Kidney (tissue), 22 donors: ENCODE measurements at places on chromosomes 1 and 21. TPM values are rescaled to one million over a fixed set of nuclear protein-coding genes. Genes with fewer than 3 reads are reported as not detected.

MPZ gene
- 4.1 TPM for total RNA-seq

TNFSF4 gene
- 1.3 TPM for total RNA-seq

FAM167B gene
- 19.6 TPM for total RNA-seq

RGS4 gene
- total RNA-seq, result 3.1 TPM

ANGPTL3 gene
- 0.41 TPM for total RNA-seq

DNA sequence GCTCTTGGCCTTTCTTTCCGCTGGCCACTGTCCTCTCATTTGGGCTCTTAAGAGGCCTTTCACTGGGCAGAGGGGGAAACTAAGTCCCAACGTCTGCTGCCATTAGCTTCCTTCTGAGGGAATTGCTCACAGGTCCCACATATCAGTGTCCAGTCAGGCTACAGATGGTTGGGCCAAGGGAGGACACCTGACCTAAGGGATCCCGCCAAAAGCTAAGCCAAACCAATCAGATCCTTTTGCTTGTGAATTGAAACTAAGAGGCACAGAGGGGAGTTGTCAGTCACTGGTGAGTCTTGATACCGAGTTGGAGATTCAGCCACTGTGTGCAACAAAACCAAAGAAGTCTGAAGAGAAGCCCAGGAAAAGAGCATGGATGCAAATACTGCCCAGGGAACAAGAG, 5.7 kb upstream of the NT5C1A start:
- no peak for DNase-seq
- no peak overlapping the region for H3K27ac ChIP-seq
- H3K4me3 ChIP-seq, result no peak overlapping the region
- peaks cover 7% of the 10 kb centered on the region for H3K27me3 ChIP-seq
- no peaks in the 10 kb centered on the region for H3K4me1 ChIP-seq

GRCh38 chr1:34199927-34200326, 23.2 kb downstream of the C1orf94 start:
- no peaks in the 10 kb centered on the region for H3K4me1 ChIP-seq
- H3K27ac ChIP-seq, result no peak overlapping the region
- no peak for DNase-seq
- H3K4me3 ChIP-seq, result no peak overlapping the region
- no peaks in the 10 kb centered on the region for H3K27me3 ChIP-seq
- H3K36me3 ChIP-seq, result no peaks in the 10 kb centered on the region

DNA sequence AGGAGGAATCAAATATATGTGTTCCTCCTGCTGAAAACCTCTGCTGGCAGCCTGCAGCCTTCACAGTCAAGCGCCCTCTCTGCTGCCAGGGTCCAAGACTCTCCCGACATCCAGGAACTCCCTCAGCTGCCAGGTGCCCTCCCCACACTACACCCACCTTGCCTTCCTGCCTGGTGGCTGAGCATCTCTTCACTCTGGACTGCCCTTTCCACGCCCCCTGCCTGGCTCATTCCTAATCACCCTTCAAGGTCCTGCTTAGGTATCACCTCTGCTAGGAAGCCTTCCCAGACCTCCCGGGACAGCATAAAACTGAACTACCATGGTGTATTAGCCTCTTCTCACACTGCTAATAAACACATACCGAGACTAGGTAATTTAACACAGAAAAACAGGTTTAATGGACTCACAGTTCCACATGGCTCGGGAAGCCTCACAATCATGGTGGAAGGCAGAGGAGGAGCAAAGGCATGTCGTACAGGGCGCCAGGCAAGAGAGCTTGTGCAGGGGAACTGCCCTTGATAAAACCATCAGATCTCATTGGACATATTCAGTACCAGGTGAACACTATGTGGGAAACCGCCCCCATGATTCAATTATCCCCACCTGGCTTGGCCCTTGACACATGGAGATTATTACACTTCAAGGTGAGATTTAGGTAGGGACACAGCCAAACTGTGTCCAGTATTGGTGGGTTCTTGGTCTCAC, 15.3 kb downstream of the LDLRAD1 start:
- no peaks in the 10 kb centered on the region for H3K4me1 ChIP-seq
- no peak overlapping the region for H3K4me3 ChIP-seq
- no peak overlapping the region for H3K27ac ChIP-seq
- no peaks in the 10 kb centered on the region for H3K36me3 ChIP-seq
- DNase-seq, result peak; percentile 5
- H3K27me3 ChIP-seq, result no peaks in the 10 kb centered on the region

DNA sequence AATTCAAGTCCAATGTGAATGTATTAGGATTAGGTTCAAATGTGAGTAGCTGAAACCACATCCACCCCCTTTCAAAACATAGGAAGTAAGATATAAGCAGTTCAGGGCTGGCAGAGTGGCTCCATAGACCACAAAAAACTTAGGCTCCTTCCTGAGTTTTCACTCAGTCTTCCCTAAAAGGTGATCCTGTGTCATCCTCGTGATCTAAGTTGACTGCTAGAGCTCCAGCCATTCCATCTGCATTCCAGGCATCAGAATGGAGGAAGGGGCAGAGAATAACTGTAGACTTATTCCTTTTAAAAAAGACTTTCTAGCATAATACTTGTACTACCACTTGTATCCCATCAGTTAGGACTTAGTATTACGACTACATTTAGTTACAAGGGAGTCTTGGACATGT, 204.1 kb downstream of the PBX1 start:
- H3K4me3 ChIP-seq, result no peak overlapping the region
- H3K4me1 ChIP-seq, result peaks cover 13% of the 10 kb centered on the region
- no peaks in the 10 kb centered on the region for H3K36me3 ChIP-seq
- H3K27ac ChIP-seq, result no peak overlapping the region

DNA sequence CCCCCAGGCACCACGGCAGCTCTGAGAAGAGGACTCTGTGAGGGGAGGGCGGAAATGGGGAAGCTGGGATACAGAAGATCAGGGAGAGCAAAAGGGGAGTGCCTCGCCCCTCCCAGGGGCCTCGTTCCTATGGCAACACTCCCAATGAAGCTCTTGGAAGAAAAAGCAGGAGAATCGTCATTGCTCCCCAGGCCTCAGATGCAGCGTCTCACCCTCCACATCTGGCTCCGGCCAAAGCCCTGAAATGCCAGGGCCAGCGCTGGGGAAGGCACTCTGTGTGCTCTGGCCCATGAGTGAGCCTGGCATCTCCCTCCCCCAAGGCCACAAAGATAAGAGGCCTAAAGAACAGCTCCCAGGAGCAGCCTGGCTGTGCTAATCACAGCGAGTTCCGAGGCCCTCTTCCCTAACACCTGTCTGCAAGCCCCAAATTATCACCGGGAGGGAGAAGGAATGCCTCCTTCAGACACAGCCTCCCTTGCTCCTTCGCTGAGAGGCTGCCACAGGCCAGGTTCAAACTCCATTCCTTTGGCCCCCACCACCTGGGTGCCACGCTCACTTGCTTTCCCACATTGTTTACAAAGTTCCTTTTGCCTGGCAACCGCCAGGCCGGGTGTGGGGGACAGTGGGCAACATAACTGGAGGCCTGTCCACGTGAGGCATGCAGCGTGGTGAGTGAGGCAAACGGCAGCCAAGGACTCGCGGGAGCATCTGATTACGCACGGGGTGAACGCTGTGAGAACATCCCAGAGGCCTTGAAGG, 27.8 kb downstream of the ECE1 start:
- no peaks in the 10 kb centered on the region for H3K27me3 ChIP-seq
- DNase-seq, result peak; percentile 83
- peaks cover 4% of the 10 kb centered on the region for H3K36me3 ChIP-seq
- H3K4me1 ChIP-seq, result peaks cover 19% of the 10 kb centered on the region
- H3K27ac ChIP-seq, result peak overlapping the region; percentile 90

- H3K4me1 ChIP-seq, result no peaks in the 10 kb centered on the region
- H3K36me3 ChIP-seq, result no peaks in the 10 kb centered on the region
- DNase-seq, result no peak
- H3K4me3 ChIP-seq, result no peak overlapping the region
Observed at GRCh38 chr1:107514841-107515240, 374.0 kb downstream of the NTNG1 start.

DNA sequence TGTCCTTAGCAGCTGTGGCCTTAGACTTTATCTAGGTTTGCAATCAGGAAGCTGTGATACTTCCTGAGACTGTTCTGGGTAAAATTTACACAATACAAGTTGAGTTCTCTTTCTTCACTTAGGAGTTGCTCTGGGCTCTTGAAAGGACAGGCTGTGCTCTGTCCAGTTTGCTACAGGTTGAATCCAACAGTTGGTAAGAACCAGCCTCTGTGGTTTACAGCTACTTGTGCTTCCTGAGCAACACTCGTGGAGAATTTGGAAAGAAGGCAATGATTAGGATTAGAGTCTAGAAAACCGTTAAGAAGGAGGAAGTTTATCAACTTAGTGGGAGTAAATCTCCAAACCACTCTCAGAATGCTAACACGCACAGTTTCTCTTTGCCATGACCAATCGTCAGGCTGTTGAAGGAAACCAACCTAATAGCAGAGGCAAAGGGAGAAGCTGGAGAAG, 26.8 kb downstream of the GFI1 start:
- DNase-seq, result no peak
- no peak overlapping the region for H3K4me3 ChIP-seq
- no peak overlapping the region for H3K27ac ChIP-seq

DNA sequence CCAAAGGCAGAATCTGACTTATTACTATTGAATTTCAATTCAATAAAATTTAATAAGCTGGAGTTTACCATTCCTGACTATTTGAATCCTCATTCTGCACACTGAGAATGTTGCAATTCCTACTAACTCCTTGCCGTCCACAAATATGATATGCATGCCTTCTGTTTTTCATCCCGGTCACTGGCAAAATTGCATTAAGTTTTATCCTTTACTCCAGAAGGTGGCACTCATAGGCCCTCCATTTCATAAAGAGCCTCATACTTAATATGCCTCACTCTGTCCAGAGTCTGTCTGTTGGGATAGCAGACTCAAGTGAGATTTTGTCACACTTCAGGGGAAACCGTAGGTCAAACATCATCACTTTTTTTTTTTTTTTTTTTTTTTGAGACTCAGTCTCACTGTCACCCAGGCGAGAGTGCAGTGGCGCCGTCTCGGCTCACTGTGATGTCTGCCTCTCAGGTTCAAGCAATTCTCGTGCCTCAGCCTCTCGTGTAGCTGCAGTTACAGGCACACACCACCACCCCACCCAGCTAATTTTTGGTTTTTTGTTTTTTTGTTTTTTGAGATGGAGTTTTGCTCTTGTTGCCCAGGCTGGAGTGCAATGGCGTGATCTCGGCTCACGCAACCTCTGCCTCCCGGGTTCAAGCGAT, 27.3 kb downstream of the F11R start:
- no peak for DNase-seq
- H3K27ac ChIP-seq, result no peak overlapping the region
- peaks cover 6% of the 10 kb centered on the region for H3K36me3 ChIP-seq
- no peaks in the 10 kb centered on the region for H3K27me3 ChIP-seq

DNA sequence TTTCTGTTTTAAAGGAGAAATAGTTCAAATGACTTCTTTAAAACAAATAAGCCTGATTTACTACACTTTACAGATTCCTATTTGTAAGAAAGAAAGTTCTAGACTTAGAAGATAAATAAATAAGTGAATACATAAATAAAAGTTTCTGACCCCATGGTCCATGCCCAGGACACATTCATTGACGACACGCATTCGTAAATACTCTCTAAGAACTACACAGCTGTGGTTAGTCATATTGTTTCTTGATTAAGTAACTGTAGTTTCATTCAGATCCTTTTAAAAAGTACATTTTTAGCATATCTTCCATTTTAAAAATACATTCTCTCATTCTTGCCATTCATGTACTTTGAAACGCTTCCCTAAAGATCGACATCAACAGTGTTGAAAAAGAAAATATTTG, 497.4 kb downstream of the SETD4 start:
- no peaks in the 10 kb centered on the region for H3K27me3 ChIP-seq
- H3K4me3 ChIP-seq, result no peak overlapping the region
- H3K27ac ChIP-seq, result peak overlapping the region; percentile 57
- no peak for DNase-seq
- peaks cover 3% of the 10 kb centered on the region for H3K4me1 ChIP-seq
- no peaks in the 10 kb centered on the region for H3K36me3 ChIP-seq

GRCh38 chr1:3795453-3796214, 664 bp downstream of the LRRC47 start:
- H3K4me1 ChIP-seq, result peaks cover 10% of the 10 kb centered on the region
- DNase-seq, result no peak
- no peak overlapping the region for H3K27ac ChIP-seq
- no peaks in the 10 kb centered on the region for H3K36me3 ChIP-seq

- H3K27ac ChIP-seq, result peak overlapping the region; percentile 93
- peak; percentile 29 for DNase-seq
- no peaks in the 10 kb centered on the region for H3K36me3 ChIP-seq
- H3K27me3 ChIP-seq, result peaks cover 17% of the 10 kb centered on the region
Observed at GRCh38 chr1:3072391-3073185, 3.6 kb downstream of the PRDM16 start.

DNA sequence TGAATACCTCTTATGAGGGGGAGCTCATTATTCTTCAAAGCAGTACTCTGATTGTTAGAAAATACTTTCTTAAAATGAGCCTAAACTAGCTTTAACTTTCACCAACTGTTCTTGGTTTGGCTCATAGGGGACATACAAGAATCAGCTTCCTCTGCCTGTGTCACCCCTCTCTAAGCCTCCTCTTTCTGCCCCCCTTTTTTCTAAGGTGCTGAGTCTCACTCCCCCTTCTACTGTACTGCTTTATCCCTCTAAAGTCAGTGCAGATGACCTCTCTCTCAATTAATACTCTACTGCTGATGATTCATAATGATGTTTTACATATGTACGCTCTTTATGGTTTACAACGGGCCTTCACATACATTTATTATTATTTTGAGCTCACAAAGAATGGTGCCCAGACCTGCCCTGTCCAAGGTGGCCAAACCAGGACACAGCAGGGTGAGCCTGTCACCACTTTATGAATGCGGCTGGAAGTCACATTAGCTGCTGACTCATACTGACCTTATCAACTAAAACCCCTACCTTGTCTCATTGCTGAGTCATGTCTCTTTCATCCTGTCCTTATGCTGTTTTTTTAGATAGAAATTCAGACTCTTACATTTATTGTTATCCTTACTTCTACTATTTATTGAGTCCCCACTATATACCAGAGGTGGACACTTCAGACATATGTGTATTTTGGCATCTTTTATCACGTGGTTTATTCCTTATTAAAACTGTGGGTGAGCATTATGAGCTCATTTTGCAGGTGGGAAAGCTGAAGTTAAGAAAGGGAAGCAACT, 126.9 kb downstream of the RNF220 start:
- no peaks in the 10 kb centered on the region for H3K36me3 ChIP-seq
- no peak for DNase-seq
- H3K4me3 ChIP-seq, result no peak overlapping the region
- H3K27me3 ChIP-seq, result peaks cover 5% of the 10 kb centered on the region
- no peaks in the 10 kb centered on the region for H3K4me1 ChIP-seq

- H3K36me3 ChIP-seq, result no peaks in the 10 kb centered on the region
- no peaks in the 10 kb centered on the region for H3K27me3 ChIP-seq
- DNase-seq, result no peak
- no peaks in the 10 kb centered on the region for H3K4me1 ChIP-seq
Observed at GRCh38 chr1:196180847-196181593, 427.2 kb downstream of the KCNT2 start.
